Chondrocyte (in vitro differentiated cells): ENCODE measurements at places on chromosomes 1 and 21. TPM values are rescaled to one million over a fixed set of nuclear protein-coding genes. Genes with fewer than 3 reads are reported as not detected.
A peak's percentile ranks its signal among the peaks of the same experiment; 100 is the strongest.

DNA sequence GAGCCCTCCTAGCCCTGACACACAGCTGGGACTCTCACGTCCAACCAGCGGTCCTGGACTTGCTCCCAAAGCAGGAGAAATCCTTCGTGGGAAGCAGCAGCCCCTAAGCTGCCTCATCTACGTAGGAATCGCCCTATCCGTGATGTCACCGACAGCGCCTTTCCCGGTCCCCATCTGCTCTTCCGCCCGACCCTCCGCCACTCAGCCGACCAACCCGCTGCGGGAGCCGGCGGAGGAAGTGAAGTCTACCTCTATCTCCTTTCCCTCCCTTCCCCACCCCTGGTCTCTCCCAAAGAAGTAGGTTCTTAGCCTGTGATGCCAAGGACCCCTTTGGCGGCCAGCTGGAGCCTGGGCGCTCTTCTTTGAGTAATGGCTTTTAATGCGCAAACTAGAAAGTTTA lies 272.1 kb downstream of the FAM72C start:
- no peak for DNase-seq

DNA sequence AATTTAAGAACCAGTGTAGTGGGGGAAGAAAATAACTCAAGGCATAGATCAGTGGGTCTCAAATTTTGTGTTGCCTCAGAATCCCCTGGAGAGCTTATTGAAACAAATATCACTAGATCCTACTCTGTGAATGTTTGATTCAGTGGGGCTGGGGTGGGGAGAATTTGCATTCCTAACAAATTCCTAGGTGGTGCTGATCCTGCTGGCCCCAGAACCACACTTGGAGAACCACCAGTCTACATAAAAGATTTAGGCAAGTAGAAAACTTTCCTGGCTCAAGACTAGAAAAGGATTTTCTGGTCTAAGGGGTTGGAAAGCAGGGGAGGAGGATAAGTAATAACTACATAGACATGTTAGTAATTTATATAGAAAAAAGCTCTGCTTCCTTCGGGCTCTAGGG lies 34.1 kb upstream of the C1orf21 start:
- no peak for DNase-seq

DNA sequence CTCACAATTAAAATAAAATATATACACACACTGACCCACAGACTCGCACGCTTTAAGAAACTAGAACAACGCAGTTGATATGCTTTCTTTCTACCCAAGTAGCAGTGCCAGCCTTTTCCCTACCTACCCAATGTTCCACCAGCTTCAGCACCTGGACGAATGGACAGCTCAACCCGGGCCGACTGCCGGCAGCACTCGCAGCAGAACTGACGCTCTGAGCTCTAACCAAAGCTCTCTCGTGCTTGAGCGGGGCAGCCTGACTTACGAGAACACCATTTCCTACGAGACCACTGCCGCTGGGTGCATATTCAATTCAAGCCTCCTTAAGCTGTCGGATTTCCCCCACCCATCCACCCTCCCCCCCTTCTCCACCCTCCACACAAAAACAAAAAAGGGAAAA lies 127.4 kb upstream of the DPYD start:
- DNase-seq = peak; percentile 94

DNA sequence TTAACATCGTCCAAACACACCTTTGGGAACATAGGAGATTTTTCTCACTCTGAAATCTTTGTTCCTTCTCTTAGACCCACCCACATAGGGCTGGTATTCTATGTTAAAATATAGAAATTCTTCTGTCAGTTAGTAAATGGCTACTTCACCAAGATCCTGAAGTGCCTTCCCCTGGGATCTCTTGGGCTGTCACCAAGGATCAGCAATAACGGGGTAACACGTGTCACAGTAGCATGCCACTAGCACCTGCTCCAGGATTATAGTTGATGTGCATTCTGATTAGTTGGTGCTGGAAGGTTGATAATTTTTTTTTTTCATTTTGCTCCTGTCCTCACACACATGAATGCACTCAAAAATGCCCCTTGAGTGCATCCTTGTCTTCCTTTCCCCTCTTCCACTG lies 298.7 kb downstream of the NTNG1 start:
- DNase-seq = no peak

DNA sequence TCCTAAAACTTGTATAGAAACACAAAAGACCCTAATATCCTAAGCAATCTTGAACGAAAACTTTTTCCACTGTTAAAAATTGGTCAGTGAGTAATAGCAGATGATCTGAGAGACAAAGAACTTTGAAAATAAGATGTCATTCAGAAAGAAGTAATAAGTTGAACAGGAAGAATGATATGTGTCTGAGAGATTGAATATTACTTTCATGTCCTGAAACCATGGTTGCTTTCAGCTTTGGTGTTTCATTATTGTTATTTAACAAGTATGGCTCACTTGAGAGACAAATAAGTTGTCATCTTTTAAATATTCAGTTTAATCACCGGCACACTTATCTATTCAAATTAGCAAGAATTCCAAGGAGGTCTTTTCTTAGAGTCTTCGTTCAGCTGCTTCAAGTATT lies 11.4 kb downstream of the PRKACB start:
- DNase-seq = no peak

GRCh38 chr1:55645270-55645669 lies 430.1 kb upstream of the USP24 start:
- DNase-seq = no peak

DNA sequence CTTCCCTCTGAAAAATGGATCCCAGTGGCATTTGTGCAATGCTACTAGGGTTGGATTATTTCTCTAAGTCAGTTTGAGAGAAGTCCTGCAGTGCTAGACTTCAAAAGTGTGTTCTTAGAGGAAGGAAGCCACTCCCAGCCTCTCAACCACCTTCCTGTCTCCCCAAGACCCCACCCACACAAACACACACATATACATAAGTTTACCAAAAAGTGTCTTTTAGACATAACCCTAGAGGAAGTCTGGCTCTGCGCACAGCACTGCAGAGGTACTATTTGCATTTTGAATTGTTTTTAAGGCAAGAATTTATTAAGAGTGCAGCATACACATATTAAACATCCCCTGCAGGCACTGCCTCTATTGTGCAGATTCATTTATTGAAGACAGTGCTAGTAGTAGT lies 127.3 kb downstream of the HHIPL2 start:
- DNase-seq = no peak

- no peak for DNase-seq
Measured at GRCh38 chr1:223106856-223107255, 36.2 kb downstream of the TLR5 start.

DNA sequence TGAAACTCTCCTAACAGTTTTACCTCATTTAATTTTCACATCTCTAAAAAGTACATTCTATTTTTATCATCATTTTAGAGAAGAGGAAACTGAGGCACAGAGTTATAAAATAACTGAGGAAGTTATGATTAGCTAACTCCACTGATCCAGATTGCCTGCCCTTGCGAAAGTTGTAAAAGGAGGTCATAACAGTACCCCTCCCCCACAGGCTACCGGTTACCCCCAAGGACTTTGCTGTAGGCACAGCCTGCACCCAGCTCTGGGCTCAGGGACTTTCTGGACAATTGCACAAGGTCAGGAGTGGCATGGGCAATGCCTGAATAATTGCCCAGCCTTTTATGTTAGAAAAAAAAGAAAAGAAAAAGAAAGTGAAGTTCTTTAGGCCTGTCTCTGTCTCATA lies 22.7 kb downstream of the PIGM start:
- DNase-seq = no peak

DNA sequence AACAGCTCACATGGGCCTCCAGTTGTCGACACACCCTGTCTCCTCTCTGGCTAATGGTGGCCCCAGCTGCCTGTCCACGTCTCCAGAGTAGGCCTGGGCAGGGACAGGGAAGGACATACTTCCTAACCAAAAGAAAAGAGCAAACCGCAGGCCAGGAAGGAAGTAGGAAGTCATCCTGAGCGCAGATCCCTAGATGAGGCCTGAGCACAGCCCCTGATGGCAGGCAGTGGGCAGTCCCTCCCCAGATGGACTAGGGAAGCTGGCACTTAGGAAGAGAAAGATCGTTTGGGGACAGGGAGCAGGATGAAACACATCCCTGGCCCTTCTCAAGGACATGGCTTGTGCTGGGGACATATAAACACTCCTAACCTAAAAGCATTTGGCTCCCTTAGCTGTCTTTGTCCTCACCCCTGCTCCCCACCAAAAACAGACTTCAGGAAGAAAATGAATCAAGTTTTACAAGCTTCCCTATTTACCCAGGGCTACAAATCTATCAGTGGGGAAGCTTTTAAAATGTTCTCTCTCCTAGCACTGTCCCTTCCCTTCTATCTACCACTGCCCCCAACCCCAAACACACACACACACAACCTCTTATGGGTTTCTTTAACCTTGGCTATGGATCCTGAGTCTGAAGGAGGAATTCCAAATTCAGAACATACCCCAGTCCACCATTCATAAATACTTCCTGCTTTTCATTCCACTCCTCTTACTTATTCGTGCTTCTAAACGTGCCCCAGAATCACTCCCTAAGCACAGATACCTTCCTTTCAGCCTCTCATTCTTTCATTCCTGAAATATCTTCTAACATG lies 21.1 kb downstream of the SSBP3 start:
- DNase-seq = peak; percentile 34

Gene TNFRSF8
- total RNA-seq = not detected in 3 replicates

DNA sequence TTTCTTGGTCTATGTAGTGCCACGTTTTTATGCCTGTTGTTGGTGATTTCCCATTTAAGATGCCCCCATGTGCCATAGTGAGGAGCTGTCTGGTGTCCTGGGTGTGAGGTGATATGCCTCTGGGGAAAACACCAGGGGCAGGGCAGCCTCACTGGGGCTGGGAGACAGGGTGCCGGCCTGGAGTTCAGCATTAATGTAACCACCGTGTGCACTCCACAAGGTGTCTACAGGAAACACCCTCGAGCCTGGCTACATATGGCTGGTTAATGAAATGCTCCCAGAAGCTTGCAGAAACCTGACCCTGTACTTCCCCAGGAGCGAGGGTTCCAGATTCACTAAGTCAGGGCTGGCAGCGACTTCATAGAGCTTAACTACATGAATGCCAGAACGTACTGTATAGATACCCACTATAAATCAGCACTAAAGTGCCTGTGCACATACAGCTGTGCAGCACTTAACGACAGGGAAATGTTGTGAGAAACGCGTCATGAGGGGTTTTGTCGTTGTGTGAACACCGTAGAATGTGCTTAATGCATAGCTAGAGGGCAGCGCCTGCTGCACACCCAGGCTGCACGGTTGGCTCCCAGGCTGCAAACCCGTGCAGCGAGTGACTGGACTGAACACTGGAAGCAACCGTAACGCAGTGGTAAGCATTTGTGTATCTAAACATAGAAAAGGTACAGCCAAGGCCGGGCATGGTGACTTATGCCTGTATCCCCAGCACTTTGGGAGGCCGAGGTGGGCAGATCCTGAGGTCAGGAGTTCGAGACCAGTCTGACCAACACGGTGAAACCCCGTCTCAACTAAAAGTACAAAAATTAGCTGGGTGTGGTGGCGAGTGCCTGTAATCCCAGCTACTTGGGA lies 10.4 kb downstream of the TFF2 start:
- DNase-seq = no peak

Gene TAS1R1
- total RNA-seq = not detected in 3 replicates

- DNase-seq = no peak
Measured at GRCh38 chr1:110067893-110068645, 2.4 kb downstream of the ALX3 start.

Gene DMRTA2
- not detected in 3 replicates for total RNA-seq

DNA sequence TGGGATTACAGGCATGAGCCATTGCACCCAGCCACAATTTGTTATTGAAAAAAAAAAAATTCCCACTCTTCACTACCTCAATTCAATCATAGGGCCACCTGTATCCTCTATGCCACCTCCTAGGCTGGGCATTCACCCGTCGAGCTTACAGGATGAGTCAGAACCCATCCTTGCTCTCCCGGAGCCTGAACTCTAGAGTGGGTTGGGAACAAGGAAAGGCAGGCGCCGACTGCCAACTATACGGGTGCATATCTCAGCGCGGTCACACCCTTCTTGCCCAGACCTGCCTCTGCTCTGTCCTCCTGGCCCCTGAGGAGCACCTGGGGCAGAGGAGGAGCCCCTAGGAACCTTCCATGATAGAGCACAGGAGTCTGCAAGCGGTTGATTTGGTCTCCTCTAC lies 21.4 kb upstream of the LBR start:
- DNase-seq = peak; percentile 51

DNA sequence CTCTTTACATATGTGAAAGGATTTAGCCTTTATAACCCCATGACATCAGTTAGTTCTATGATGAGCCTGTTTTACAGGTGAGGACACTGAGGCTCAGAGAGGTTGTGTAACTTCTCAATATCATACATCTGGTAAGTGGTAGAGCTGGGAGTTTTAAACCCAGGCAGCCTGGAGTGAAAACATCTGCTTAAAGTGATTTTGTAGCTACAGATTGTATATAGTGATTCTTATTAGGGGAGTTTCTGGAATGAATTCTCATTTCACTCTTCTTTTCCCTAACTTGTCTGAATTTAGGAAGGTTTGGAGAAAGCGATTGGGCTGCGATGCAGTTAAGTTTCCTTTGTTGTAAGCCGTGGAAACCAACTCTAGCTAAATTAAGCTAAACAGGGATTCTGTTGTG lies 175.6 kb downstream of the CAMTA1 start:
- no peak for DNase-seq

Gene PROX1
- total RNA-seq = 0.28 to 0.36 TPM (median 0.32 TPM) in 3 replicates

DNA sequence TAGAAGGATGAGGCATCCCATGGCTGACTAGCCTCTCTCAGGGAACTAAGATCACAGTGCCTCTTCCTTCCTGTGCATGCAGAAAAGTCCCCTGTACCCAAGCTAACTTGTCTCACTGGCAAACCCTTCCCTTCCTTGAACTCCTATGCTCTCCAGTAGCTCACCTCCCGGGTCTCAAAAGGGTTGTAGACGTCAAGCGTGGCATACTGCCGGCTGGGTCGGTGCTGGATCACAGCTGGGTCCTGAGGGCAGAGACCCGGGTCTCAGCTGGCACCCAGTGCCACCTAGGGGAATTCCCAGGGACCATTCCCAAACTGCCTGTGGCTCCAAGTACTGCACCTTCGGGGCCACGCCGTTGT lies 688 bp downstream of the SCAMP3 start:
- DNase-seq = no peak

Gene KRTAP11-1
- total RNA-seq = not detected in 3 replicates

GRCh38 chr1:245001252-245001651 lies 136.9 kb upstream of the HNRNPU start:
- no peak for DNase-seq

Gene COL16A1
- 230 to 272 TPM (median 262 TPM) in 3 replicates for total RNA-seq

Gene KRTAP13-2
- total RNA-seq = not detected in 3 replicates

DNA sequence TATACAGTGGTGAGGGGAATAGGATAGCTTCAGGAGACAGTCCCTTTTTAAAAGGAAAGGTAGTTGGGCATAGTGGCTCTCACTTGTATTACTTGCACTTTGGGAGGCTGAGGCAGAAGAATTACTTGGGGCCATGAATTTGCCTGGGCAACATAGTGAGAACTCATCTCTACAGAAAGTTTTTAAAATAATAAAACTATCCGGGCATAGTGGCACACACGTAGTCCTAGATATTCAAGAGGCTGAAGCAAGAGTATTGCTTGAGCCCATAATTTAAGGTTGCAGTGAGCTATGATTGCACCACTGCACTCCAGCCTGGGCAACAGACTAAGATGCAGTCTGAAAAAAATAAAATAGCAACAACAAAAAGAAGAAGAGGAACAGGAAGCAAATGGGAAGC lies 27.2 kb downstream of the GORAB start:
- DNase-seq = no peak

- DNase-seq = no peak
Measured at GRCh38 chr21:40839521-40839920, 7.4 kb downstream of the DSCAM start.

- DNase-seq = peak; percentile 41
Measured at GRCh38 chr1:150560576-150561253, 11.5 kb downstream of the ADAMTSL4 start.

- DNase-seq = no peak
Measured at GRCh38 chr1:72485801-72486200, 203.5 kb upstream of the NEGR1 start.

Gene LCA5L
- 0.56 to 2.4 TPM (median 0.92 TPM) in 3 replicates for total RNA-seq
